ENCODE measurements at places on chromosomes 1 and 21.

GRCh38 chr1:5742801-5743200, 249.4 kb downstream of the NPHP4 start:
- H3K27ac ChIP-seq: no peak overlapping the region
- no peaks in the 10 kb centered on the region for H3K27me3 ChIP-seq
- peak; percentile 34 for DNase-seq
- no peak overlapping the region for H3K4me3 ChIP-seq
- no peaks in the 10 kb centered on the region for H3K36me3 ChIP-seq

- no peaks in the 10 kb centered on the region for H3K36me3 ChIP-seq
- H3K27me3 ChIP-seq: no peaks in the 10 kb centered on the region
- H3K27ac ChIP-seq: no peak overlapping the region
- no peak overlapping the region for H3K4me3 ChIP-seq
Observed at GRCh38 chr1:167248707-167249642, 28.3 kb downstream of the POU2F1 start.

DNA sequence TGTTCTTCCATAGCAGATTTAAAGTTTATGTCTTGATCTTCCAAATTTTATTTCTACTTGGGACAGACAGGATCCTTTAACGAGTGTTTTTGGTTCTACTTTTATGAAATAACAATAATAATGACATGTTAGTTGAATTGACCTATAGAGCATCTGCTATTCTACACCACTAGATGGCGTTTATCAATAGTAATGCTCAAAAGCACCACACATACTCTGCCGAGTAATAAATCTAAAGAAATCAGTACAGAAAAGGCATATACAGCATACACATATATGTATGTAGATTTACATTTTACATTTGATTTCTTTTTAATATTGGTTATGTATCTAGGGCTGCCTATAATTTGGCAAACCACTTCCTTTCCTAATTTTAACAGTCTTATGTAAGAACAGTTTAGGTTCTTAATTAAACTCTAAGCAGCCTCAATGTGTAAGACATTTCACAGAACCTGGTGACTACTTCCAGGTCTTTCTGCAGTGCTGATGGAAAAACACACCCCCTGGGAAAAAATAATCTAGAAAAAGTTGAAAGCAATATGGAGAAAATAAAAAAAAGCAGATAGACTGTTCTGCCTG, 5.9 kb upstream of the SIPA1L2 start:
- H3K27ac ChIP-seq: no peak overlapping the region
- no peak for DNase-seq
- no peaks in the 10 kb centered on the region for H3K27me3 ChIP-seq
- H3K36me3 ChIP-seq: no peaks in the 10 kb centered on the region
- no peaks in the 10 kb centered on the region for H3K4me1 ChIP-seq

GRCh38 chr1:246365708-246366107, 141.4 kb downstream of the SMYD3 start:
- no peak for DNase-seq
- no peaks in the 10 kb centered on the region for H3K27me3 ChIP-seq
- no peak overlapping the region for H3K4me3 ChIP-seq
- H3K27ac ChIP-seq: no peak overlapping the region
- no peaks in the 10 kb centered on the region for H3K36me3 ChIP-seq

- DNase-seq: no peak
- no peaks in the 10 kb centered on the region for H3K36me3 ChIP-seq
- H3K27me3 ChIP-seq: no peaks in the 10 kb centered on the region
- no peaks in the 10 kb centered on the region for H3K4me1 ChIP-seq
- H3K4me3 ChIP-seq: no peak overlapping the region
Observed at GRCh38 chr1:87457408-87457807, 128.7 kb downstream of the LMO4 start.

DNA sequence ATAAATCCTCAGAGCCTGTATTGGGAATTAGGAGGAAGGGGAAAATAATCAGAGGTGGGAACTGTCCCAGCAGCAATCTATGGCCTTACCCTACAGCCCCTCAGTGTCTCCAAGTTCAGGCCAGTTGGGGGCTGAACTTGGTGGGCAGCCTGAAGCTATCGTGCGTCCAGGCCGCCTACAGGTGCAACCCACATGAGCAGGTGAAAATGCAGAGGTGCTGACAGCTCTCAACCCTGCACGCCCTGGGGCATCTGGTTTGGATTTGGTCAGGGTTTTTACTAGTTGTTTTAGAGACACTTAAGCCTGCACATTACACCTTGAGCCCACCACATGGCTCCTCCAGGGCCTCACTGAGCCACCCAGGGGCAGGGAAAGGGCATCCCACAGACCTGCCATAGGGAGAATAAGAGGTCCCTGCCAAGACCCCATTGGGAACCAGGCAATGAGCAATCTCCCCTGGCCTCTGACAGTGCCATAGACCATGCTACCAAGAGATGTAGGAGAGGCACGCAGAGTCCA, 209.5 kb downstream of the FOXD2 start:
- H3K27me3 ChIP-seq: no peaks in the 10 kb centered on the region
- no peaks in the 10 kb centered on the region for H3K36me3 ChIP-seq
- H3K4me1 ChIP-seq: no peaks in the 10 kb centered on the region
- no peak for DNase-seq

- no peak for DNase-seq
- H3K27ac ChIP-seq: no peak overlapping the region
- no peak overlapping the region for H3K4me3 ChIP-seq
- peaks cover 4% of the 10 kb centered on the region for H3K4me1 ChIP-seq
- H3K27me3 ChIP-seq: no peaks in the 10 kb centered on the region
Observed at GRCh38 chr1:10389271-10389973, 9.4 kb upstream of the PGD start.

GRCh38 chr1:88052167-88052566, 631.9 kb upstream of the PKN2 start:
- no peak for DNase-seq
- H3K36me3 ChIP-seq: no peaks in the 10 kb centered on the region
- no peaks in the 10 kb centered on the region for H3K4me1 ChIP-seq
- H3K4me3 ChIP-seq: no peak overlapping the region
- H3K27me3 ChIP-seq: no peaks in the 10 kb centered on the region

GRCh38 chr1:63662841-63663240, 69.6 kb downstream of the PGM1 start:
- peaks cover 7% of the 10 kb centered on the region for H3K36me3 ChIP-seq
- no peak overlapping the region for H3K27ac ChIP-seq
- H3K27me3 ChIP-seq: no peaks in the 10 kb centered on the region
- DNase-seq: no peak

- no peak overlapping the region for H3K27ac ChIP-seq
- H3K27me3 ChIP-seq: no peaks in the 10 kb centered on the region
- H3K4me3 ChIP-seq: no peak overlapping the region
- no peaks in the 10 kb centered on the region for H3K4me1 ChIP-seq
- DNase-seq: no peak
- no peaks in the 10 kb centered on the region for H3K36me3 ChIP-seq
Observed at GRCh38 chr1:231029841-231030240, 10.2 kb downstream of the FAM89A start.

GRCh38 chr21:43717166-43717853, 1.6 kb upstream of the PDXK start:
- no peaks in the 10 kb centered on the region for H3K36me3 ChIP-seq
- DNase-seq: no peak
- peaks cover 20% of the 10 kb centered on the region for H3K4me1 ChIP-seq
- H3K27ac ChIP-seq: peak overlapping the region; percentile 1
- H3K27me3 ChIP-seq: no peaks in the 10 kb centered on the region

- H3K4me1 ChIP-seq: peaks cover 35% of the 10 kb centered on the region
- H3K27me3 ChIP-seq: no peaks in the 10 kb centered on the region
- H3K4me3 ChIP-seq: peak overlapping the region; percentile 98
- H3K36me3 ChIP-seq: no peaks in the 10 kb centered on the region
Observed at GRCh38 chr1:26696119-26696653, 371 bp downstream of the ARID1A start.

GRCh38 chr21:32463367-32463766, 50.9 kb downstream of the EVA1C start:
- H3K4me3 ChIP-seq: no peak overlapping the region
- no peaks in the 10 kb centered on the region for H3K27me3 ChIP-seq
- no peaks in the 10 kb centered on the region for H3K4me1 ChIP-seq
- no peak for DNase-seq

- no peaks in the 10 kb centered on the region for H3K27me3 ChIP-seq
- H3K4me1 ChIP-seq: no peaks in the 10 kb centered on the region
- DNase-seq: no peak
- H3K4me3 ChIP-seq: no peak overlapping the region
- H3K27ac ChIP-seq: no peak overlapping the region
- no peaks in the 10 kb centered on the region for H3K36me3 ChIP-seq
Observed at GRCh38 chr21:43192501-43193081, 23.8 kb downstream of the CRYAA start.

DNA sequence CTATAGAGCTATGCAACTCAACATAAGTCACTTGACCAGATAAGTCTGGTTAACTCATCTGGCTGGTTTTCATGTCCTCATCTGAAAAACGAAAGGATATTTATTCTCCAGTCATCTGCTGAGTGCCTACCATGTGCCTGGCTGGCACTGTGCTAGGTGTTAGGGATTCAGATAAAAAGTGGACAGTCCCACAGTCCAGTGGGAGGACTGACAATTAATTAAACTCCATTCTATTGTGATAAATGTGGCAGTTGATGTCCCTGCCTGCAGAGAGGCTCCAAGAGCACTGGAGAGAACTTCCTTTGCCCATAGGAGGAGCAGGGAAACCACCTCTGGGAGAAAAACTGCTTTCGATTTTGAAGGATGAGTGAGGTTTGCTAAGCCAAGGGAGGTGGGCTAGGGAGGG, 5.4 kb downstream of the NUAK2 start:
- DNase-seq: no peak
- peak overlapping the region; percentile 70 for H3K27ac ChIP-seq
- H3K4me3 ChIP-seq: no peak overlapping the region
- no peaks in the 10 kb centered on the region for H3K27me3 ChIP-seq
- H3K36me3 ChIP-seq: peaks cover 9% of the 10 kb centered on the region

- peak; percentile 42 for DNase-seq
- peaks cover 6% of the 10 kb centered on the region for H3K4me1 ChIP-seq
- no peak overlapping the region for H3K27ac ChIP-seq
- H3K4me3 ChIP-seq: no peak overlapping the region
- H3K27me3 ChIP-seq: no peaks in the 10 kb centered on the region
- H3K36me3 ChIP-seq: no peaks in the 10 kb centered on the region
Observed at GRCh38 chr21:45988366-45989347, 7.1 kb downstream of the COL6A1 start.

GRCh38 chr1:209780268-209780667, 4.1 kb downstream of the C1orf74 start:
- DNase-seq: no peak
- H3K4me1 ChIP-seq: no peaks in the 10 kb centered on the region
- H3K27me3 ChIP-seq: no peaks in the 10 kb centered on the region
- no peak overlapping the region for H3K27ac ChIP-seq

DNA sequence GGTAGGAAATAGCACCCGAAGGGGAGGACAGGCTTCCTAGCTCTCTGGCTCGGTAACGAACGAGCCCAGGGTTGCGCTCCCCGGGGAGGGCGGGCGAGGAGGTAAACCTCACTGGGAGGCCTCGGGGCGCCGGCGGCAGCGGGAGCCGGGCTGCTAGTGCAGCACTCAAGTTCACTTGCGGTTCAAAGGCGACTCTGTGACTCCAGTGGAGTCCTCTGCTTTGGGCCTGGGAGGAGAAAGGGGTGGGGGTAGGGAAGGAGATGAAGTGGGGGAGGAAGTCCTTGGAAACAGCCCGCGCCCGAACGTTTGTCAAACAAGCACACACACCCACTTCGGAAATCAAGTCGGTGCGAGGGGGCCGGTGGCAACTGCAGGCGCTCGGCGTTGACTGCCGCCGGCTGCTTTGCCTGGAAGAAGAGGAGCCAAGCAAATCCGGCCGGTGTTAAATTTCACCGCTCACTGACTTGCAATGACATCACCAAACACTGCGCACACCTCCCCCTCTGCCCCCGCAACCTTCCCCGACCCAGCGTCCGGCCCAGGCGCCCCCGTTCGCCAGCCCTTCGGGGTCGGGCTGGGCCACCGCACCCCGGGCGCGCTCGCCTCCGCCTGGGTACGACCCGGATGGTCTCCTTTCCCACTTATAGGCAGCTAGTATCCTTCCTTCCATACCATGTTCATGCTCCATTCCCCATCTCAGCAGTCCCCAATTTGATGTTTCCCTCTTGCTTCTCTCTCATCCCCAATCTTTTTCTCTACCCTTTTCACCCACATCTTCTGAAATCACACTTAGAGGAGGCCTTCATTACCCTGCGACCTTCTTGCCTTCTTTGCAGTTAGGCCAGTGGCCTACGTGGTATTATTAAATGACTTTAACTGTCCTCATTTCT, at the start of gene COL24A1:
COL24A1 (minus strand) TSS at position 207 of the 890 bp plus-strand sequence. CDS start 376 bp downstream, outside the sequence.
- peak within 1 kb of the TSS; percentile 42 for H3K4me3 ChIP-seq
- no peaks in the 10 kb centered on the region for H3K36me3 ChIP-seq
- no peaks in the 10 kb centered on the region for H3K27me3 ChIP-seq
- no peaks in the 10 kb centered on the region for H3K4me1 ChIP-seq
- H3K27ac ChIP-seq: no peak within 1 kb of the TSS

DNA sequence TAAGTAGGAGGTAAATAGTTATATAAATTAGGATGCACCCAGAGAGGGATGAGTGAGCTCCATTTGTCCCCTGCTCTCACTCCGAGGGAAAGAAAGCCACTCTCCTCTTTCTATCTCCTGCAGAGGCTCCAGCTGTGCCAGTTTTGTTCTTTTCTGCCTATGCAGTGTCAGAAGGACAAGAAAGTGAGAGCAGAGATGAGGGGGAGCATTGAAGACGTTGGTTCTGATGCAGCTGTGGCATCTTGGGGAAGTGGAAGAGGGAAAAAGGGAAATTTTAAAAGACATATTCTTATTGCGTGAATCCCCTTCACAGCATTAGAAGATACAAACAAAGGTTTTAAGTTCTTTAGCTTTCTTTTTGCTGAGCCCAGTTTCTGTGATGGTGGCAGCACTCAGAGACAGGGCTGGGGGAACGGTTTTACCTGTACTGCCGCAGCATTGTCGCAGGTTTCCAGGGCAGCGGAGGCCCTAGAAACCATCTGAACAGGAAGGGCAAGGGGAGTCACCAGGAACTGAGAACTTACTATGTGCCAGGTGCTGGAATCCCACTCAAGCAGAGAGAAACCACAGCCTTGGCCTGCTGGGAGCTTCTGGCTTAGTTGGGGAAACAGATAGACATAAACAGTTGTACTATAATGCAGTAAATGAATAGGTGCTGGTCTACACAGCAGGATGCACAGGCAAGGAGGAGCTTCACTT, 44.9 kb upstream of the USP24 start:
- no peaks in the 10 kb centered on the region for H3K4me1 ChIP-seq
- no peak overlapping the region for H3K4me3 ChIP-seq
- no peaks in the 10 kb centered on the region for H3K36me3 ChIP-seq
- no peaks in the 10 kb centered on the region for H3K27me3 ChIP-seq
- H3K27ac ChIP-seq: no peak overlapping the region
- peak; percentile 76 for DNase-seq

DNA sequence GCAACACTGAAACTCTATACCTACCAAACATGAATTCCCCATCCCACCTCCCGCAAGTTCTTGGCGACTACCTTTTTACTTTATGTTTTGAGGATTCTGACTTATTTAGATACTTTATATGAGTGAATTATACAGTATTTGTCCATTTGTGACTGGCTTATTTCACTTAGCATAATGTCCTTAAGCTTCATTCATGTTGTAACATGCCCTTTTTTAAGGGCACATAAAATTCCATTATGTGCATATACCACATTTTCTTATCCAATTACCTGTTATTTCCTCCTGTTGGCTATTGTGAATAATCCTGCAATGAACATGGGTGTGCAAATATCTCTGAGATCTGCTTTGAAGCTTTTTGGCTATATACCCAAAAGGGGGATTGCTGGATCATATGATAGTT, 22.0 kb upstream of the CHIT1 start:
- H3K27ac ChIP-seq: no peak overlapping the region
- no peaks in the 10 kb centered on the region for H3K36me3 ChIP-seq
- H3K4me3 ChIP-seq: no peak overlapping the region

GRCh38 chr21:43574741-43575472, 84.4 kb downstream of the HSF2BP start:
- no peaks in the 10 kb centered on the region for H3K4me1 ChIP-seq
- H3K36me3 ChIP-seq: no peaks in the 10 kb centered on the region
- H3K4me3 ChIP-seq: no peak overlapping the region
- peak overlapping the region; percentile 69 for H3K27ac ChIP-seq
- DNase-seq: no peak
